ENCODE measurements at places on chromosomes 11 and 22.
A peak's percentile ranks its signal among the peaks of the same experiment; 100 is the strongest.

DNA sequence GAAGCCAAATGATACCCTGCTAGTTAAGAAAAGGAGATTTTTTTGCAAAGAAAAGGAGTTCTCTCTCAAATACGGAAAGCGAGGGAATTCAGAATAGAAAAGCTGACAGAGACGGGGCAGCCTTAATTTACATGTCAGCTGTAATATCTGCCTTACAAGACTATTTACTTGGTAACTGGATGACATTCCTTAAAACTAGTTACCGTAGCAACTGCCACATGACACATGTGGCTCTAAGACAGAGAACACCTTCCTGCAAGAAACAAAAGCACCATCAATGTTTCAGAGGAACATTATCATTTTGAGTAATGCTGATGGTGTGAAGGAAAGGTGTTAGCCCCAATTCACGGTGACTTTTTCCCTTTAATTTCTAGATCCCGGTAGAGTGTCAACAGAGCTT, 222.1 kb downstream of the LRRC4C start:
- DNase-seq, result no peak

DNA sequence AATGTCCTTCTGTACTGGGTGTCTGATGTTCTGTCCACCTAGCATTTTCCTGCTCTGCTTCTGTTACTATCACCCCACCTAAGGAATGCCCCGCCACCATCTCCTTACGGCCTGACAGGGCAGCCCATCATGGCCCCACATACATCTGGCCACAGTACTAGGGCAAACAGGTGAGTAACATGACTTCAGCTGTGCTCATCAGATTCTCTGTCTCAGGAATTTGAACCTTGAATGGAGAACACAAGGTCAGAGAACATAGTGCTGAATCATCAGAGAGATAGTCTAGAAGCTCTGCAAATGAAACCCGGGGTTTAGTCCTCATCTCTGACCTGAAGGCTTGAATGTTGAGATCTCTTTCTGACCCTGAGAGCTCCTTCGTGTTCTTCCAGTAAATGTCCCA, 32.4 kb downstream of the ZC3H12C start:
- no peak for DNase-seq

- no peak for DNase-seq
Observed at GRCh38 chr11:67045314-67045713, 11.3 kb upstream of the RHOD start.

DNA sequence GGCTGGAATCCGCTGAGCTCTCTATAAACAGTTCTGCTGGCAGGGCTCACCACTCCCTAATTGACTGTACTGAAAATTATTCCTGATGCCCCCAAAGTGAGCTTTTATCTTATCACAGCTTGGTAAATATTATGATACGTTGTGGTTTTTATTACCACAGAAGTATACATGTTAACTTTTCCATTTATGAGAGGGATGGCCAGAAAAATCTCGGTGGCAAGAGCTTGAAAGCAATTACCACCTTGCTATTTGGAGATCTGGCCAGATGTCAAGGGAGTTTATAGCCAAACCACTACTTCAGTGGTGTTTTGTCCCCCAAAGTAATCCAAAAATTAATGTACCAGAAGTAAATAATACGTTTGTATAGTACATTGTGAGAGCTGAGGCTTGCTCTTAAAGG, 75.4 kb upstream of the RCN1 start:
- DNase-seq, result no peak

DNA sequence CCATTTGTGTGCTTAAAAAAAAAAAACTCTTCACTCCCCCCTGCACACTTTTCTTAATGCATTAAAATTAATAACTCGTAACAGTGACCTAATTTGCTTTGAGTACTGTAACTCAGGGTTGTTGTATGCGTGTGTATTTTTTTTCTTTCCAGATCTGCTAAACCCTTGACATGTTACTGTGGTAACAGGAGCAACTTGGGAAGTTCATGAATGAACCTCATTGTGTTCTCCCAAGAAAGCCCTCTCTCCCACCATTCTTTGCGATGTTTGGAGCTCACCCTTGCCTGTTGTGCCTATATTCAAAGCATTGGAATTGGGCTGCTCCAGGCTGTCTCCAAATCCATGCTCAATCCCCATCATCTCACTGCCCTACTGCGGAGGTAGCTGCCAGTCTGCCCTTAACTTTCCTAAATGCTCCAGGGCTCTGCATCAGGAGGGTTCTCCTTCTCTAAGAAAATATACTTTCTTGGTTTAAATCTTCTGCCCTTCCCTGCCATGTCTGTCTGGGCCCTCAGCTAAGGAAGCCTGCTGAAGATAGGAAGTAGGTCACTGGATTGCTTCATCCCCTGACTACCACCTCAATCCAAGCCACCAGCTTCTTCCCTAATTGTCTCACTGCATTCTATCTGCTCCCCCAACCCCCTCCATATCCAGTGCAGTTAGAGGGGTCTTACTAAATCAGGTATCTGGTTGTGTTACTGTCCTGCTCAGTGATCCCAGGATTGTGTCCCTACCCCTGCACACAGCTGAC, 70.3 kb downstream of the KIRREL3 start:
- peak; percentile 7 for DNase-seq

DNA sequence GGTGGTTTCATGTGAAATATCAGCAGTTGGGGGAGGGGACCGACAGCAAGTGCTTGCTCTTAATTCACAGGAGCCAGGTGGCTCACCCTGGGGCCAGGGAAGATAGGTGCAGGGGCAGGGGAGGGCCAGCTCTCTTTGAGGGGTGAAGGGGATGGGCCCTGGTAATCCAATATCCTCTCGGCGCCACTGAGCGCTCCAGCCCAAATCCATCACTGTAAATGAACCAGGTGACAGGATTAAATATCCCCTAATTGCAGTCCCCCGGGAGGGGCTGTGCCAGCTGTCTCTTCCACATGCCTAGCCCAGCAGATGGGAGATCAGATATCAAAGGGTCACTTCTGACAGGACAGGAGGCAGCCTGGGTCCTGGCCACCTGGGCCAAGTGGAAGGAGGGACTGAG, 531.8 kb upstream of the CADM1 start:
- DNase-seq, result no peak

DNA sequence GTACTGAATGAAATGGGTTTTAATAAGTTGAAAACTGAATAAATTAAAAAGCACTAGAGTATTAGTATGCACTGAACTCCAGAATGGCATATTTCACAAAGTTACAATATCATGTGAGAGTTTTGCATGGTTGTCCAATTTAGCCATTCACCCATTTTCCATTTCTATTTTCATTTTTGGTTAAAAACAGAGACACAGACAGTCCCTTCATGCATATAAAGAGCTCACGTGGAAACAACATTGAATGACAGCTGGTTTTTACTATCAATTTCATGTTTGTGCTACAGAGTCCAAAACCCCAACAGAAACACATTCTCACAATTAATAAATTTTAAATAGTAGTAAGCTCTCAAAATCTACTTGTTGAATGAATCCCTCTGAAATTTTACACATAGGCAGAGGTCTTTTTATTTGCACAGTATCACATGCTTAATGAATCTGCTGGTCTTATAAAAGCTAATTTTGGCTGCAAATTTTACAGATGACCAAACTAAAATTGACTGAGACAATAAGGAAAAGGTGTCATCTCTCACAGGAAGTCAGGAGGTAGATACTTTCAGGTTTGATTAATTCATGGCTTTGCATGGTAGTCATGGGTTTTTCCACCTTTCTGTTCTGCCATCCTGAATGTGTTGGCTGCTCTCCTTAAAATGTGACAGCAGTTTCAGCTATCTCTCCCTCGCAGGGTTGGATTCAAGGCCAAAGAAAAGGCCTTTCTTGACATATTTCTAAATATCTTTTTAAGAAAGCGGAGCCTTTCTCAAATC, 20.6 kb upstream of the DDI1 start:
- no peak for DNase-seq

- DNase-seq, result no peak
Observed at GRCh38 chr22:22479999-22480532, 28.5 kb downstream of the ZNF280B start.

DNA sequence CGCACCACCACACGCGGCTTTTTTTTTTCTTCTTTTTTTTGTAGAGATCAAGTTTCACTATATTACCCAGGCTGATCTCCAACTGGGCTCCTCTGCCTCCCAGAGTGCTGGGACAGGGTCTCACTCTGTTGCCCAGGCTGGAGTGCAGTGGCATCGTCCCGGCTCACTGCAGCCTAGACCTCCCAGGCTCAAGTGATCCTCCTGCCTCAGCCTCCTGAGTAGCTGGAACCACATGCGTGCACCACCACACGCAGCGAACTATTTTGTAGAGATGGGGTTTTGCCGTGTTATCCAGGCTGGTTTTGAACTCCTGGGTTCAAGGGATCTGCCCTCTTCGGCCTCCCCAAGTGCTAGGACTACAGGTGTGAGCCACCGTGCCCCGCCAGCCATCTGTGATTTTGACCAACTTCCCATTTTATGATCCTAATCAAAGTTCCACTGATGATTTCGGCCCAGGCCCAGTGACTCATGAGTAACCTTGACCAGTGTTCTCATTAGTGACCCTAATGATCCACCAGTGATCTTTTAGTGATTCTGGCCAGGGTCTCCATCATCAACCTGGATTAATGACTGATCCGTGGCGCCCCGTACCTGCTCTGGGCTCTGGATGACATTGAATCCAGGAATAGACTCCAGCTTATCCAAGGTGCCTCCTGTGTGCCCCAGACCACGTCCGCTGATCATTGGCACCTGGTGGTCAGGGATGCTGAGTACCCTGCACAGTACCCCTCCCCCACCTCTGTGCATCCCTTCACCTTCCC, 1.7 kb downstream of the TYMP start:
- no peak for DNase-seq

GRCh38 chr11:74493791-74494630, 487 bp upstream of the LIPT2 start:
- no peak for DNase-seq

- peak; percentile 36 for DNase-seq
Observed at GRCh38 chr11:132718711-132719671, 813.3 kb downstream of the OPCML start.

- no peak for DNase-seq
Observed at GRCh38 chr11:127496165-127496564, 495.6 kb upstream of the KIRREL3 start.

- peak; percentile 68 for DNase-seq
Observed at GRCh38 chr22:45742866-45743450, 71.3 kb downstream of the ATXN10 start.
